ENCODE measurements at places on chromosomes 3 and 15. TPM values are rescaled to one million over a fixed set of nuclear protein-coding genes. Genes with fewer than 3 reads are reported as not detected.
A peak's percentile ranks its signal among the peaks of the same experiment; 100 is the strongest.

DNA sequence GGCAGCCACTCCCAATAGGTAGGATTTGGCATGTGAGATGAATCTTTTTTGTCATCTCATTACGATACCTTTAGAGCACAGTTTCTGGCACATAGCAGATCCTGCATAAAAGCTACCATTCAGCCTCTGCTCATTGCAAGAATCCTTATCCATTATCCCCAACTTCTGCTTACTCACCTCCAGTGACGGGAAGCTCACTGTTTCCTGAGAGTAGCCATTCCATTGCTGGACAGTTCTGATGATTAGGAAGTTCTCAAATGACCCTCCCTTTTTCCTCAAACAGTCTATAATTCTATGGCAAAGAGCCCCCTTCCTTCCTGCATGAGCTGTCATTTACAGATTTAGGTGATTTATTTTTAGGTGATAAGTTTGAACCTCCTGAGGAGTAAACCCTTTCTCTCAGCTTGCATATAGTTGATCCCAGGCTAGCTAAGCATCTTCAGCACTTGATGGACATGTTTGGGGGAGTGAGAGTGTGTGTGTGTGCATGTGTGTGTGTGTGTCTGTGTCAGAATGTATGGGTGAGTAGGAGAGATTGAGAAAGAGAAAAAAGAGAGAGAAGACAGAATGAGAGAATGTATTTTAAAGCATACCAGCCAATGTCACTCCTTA is 109.7 kb downstream of the LSM3 start:
- no peak for DNase-seq

The DCLK3 gene
- polyA plus RNA-seq, result 0.05 TPM

DNA sequence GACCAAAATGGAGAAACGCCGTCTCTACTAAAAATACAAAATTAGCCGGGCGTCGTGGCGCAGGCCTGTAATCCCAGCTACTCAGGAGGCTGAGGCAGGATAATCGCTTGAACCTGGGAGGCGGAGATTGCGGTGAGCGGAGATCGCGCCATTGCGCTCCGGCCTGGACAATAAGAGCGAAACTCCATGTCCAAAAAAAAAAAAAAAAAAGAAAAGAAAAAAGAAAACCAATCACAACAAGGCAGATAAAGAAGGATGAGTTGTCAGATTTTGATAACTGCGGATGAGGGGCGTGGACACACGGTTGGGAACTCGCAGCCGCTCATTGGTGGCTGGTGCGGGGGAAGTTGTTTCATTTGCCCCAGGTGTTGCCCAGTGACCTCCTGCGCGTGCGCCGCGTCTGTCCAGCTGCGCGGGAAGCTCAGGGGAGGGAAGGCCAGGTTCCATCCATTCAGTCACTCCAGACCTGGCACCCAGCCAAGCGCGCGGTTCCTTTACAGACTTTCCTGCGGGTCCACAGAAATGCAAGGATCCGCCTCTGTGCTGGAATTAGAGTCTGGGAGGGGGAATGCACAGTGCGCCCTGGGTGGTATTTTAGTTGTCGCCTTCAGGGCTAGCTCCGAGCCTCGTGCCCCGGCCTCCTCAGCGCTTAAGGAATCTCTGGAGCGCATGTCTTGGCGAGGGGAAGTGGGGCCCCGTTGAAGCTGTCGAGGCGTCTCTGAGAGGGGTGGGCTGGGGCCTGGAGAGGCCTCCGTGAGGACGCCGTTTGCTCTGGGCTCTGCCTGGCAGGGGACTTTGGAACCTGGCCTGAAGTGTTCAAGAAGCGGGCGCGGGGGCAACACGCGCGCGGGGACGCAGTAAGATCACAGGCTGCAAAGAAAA is 708 bp upstream of the GCHFR start:
- DNase-seq, result peak; percentile 87

DNA sequence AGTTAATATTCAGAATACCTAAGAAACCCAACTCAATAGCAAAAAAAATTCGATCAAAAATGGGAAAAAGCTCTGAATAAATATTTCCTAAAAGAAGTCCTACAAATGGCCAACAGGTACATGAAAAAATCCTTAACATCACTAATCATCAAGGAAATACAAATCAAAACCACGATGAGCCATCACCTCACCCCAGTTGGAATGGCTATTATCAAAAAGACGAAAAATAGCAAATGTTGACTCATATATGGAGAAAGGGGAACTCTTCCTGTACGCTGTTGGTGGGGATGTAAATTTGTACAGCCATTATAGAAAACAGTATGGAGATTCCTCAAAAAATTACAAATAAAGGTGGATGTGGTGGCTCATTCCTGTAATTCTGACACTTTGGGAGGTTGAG is 29.6 kb upstream of the SGO1 start:
- DNase-seq, result no peak

DNA sequence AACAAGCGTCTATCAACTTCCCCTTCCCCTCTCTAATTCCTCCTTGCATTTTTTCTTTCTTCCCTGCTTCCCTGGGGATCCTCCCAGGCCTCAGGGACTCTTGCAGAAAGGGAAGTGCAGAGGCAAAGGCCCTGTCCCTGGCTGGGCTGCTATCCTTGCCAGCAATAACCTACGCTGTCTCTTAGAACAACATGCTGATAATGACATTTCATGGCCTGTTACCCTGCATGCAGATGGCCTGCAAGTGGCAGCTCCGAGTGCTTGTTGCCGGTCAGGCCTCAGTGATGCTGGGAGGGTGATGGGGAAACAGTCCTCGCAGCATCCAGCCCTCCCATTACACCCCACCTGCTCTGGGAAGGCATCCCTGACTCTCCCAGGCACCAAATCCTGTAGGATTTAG is 167.6 kb downstream of the RAB11A start:
- no peak for DNase-seq

DNA sequence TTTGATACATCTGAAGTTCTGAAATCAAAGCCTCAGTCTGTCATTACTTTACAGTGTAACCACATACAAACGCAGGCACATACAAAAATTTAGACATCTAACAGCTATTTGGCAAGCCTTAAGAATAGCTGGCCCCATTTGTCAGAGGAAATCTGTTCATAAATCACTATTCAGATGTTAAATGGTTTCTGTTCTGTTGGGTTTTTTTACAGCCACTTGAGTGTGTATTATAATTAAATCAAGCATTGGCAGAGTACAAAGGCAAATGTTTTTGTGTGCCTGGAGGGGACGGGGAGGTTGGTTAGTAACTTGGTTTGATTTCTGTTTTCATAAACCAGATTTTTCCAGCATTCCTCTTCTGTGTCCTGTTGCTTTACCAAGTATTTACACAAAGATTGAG is 24.1 kb downstream of the PIGB start:
- no peak for DNase-seq

- DNase-seq, result no peak
Observed at GRCh38 chr3:114216186-114216970, 21.0 kb downstream of the ZNF80 start.

GRCh38 chr3:129654131-129654530 is 47.7 kb upstream of the PLXND1 start:
- no peak for DNase-seq

GRCh38 chr3:156847752-156848448 is 21.7 kb downstream of the LEKR1 start:
- DNase-seq, result no peak

DNA sequence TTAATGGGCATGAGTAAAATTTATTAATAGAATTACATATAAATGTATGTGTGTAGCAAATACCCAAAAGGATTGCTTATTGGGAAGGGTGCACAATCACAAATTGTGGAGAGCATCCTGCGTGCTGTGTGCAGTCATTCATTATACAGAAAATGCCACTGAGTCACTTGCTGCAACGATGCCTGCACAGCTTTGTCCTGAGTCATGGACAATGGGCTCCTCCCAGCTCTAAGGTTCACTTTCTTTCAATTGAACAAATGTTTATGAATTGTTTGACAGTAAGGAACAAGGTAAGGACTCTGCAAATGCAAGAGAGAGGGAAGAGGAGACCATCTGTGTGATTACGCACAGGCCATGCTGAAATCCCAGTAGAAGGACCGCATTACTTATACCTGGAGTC is 18.7 kb downstream of the CFAP161 start:
- no peak for DNase-seq
